ENCODE measurements at places on chromosomes 1 and 21. TPM values are rescaled to one million over a fixed set of nuclear protein-coding genes. Genes with fewer than 3 reads are reported as not detected.

DNA sequence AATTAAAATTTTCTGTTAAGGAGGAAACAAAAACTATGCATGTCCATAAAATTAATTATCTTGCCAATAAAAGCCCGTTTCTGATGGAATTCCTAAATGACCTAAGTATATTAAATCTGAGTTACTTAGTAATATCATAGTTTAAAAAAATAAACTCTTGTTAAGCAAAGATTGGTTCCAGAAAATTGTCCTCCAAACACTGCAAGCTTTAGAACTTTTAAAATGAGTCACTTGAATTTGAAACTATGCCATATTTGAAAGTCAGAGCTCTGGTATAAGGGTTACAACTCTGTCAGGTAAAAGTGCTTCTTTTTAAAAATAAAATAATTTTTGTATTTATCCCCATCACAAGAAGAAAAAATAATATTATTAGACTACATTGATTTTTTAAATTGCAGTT lies 409.5 kb downstream of the PLPP3 start:
- H3K27me3 ChIP-seq, result no peaks in the 10 kb centered on the region
- DNase-seq, result no peak
- H3K36me3 ChIP-seq, result no peaks in the 10 kb centered on the region
- H3K4me1 ChIP-seq, result peaks cover 8% of the 10 kb centered on the region
- no peak overlapping the region for H3K27ac ChIP-seq

DNA sequence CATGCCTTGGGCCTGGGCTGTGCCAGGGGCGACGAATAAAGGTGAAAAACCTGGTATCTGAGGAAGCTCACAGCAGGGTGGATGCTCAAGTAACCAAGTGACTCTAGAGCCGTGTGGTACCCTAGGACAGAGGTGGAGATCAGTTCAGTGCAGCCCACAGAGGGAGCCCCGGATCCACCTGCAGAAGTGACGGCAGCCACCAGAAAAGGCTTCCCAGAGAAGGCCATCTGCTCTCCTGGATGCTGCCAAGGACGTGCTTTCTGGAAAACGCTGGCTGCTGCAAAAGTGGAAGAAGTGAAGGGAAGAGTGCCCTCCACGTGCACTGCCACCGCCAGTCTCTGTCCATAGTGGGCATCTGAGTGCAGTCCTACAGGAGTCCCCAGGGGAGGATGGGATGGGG lies 27.7 kb downstream of the TMCO4 start:
- no peak overlapping the region for H3K4me3 ChIP-seq
- peaks cover 42% of the 10 kb centered on the region for H3K36me3 ChIP-seq
- no peaks in the 10 kb centered on the region for H3K4me1 ChIP-seq
- no peak for DNase-seq
- H3K27ac ChIP-seq, result no peak overlapping the region
- no peaks in the 10 kb centered on the region for H3K27me3 ChIP-seq

DNA sequence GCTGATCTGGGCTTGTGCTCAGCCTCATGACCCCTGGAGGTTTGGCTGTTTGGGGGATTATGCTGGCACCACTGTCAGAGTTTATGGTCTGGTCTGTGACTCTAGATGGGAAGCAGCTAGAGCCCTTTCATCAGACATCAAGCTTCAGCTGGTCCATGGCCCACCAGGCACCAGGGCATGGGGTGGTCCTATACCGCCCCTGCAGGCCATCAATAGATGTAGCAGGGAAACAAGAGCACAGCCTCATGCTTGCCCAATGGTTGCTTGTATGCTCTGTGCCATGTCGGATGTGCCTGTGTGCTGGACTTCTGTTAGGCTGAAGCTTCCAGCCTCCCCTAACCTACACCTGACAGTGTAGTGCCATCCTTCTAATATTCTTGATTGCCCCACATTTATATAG lies 71.1 kb upstream of the CD34 start:
- no peak for DNase-seq
- H3K27ac ChIP-seq, result no peak overlapping the region
- no peaks in the 10 kb centered on the region for H3K36me3 ChIP-seq
- H3K27me3 ChIP-seq, result no peaks in the 10 kb centered on the region
- H3K4me3 ChIP-seq, result no peak overlapping the region

DNA sequence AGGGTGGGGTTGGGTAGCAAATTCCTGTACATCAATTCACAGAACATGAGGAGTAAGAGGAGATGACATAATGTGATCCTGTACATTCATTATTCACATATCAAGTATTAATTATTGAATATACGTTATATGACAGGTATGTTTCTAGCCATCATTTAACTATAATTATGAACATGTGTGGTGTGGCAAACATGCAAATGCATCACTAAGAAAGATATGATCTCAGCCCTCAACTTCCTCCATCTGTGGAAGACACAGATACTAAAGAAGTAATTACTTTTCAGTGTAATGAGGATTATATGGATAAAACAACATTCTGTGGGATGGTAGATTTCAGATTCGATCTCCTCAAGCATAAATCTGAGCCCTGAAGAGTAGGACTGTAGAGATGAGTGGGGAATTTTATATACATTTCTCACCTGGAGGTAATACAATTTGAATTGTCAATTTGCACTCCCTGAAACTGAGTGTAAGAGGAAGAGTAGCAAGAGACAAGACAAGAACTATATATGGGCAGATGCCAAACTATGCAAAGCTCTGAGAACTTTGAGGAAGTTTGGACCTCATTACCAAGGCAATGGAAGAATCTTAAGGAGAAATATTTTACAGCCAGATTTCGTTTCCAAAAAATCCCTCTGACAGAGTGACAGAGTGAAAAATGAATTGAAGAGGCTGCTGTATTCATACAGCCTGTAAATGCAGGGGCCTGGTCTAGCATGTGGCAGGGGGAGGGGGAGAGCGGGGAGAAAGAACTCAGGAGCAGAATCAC lies 275.5 kb downstream of the TPR start:
- peaks cover 19% of the 10 kb centered on the region for H3K4me1 ChIP-seq
- peaks cover 4% of the 10 kb centered on the region for H3K36me3 ChIP-seq
- H3K27me3 ChIP-seq, result no peaks in the 10 kb centered on the region
- H3K27ac ChIP-seq, result no peak overlapping the region
- no peak for DNase-seq

GRCh38 chr1:170707959-170708655 lies 44.2 kb downstream of the PRRX1 start:
- H3K27ac ChIP-seq, result peak overlapping the region; percentile 27
- no peaks in the 10 kb centered on the region for H3K27me3 ChIP-seq
- H3K4me1 ChIP-seq, result peaks cover 6% of the 10 kb centered on the region
- H3K4me3 ChIP-seq, result no peak overlapping the region
- no peaks in the 10 kb centered on the region for H3K36me3 ChIP-seq

DNA sequence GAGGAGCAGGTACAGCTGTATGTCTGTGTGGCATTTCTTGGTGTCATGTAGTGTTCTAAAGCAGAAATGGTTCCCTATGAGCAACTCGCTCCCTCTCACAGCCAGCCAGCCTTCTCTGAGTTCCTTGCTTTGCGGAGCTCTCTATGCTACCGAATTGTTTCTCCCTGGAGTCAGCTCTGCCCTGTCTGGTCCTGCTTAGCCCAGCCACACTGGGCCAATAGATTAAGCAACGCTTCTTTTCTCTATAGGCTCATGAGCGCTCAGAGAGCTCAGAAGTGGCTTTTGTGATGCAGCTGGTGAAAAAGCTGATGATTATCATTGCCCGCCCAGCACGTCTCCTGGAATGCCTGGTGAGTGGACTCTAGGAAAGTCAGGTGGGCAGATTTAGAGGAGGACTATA lies 113.1 kb downstream of the PIK3R3 start:
- H3K4me1 ChIP-seq, result peaks cover 43% of the 10 kb centered on the region
- H3K4me3 ChIP-seq, result no peak overlapping the region

DNA sequence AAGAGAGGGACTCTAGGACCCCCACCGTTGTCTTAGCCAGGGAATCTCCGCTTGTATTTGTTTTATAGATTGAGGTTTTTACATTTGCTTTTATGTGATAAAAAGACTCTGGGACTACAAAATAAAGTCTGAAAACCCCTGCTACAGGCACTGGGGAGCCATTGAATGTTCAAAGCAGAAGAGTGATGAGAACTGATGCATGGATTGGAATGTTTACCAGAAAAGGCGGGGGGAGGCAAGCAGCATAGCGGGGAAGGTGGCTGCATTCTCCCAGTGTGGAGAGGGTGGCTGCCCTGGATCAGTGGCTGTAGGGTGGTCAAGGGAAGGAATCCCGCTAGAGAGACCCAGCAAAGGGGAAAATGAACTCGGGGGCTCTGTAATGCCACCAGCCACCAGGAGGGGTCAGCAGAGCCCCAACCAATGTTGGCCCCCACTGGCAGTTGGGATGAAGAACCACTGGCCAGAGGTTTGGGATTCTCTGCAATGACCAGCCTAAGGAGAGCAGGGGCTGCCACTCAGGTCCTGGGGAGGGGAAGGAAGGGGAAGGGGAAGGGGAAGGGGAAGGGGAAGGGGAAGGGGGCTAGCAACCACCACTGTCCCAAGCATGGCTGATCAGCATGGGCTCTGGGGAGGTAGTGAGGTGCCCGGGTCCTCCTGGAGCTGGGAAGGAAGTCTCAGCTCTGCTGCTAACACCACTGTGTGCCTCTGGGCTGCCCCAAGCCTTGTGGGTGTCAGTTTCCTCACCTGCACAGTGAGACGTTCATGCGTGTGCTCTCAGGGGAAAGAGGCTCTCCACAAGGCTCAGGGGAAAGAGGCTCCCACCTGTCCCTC lies 19.2 kb upstream of the PEF1 start:
- H3K27ac ChIP-seq, result no peak overlapping the region
- no peak overlapping the region for H3K4me3 ChIP-seq
- no peaks in the 10 kb centered on the region for H3K27me3 ChIP-seq
- DNase-seq, result peak; percentile 58
- H3K36me3 ChIP-seq, result no peaks in the 10 kb centered on the region

DNA sequence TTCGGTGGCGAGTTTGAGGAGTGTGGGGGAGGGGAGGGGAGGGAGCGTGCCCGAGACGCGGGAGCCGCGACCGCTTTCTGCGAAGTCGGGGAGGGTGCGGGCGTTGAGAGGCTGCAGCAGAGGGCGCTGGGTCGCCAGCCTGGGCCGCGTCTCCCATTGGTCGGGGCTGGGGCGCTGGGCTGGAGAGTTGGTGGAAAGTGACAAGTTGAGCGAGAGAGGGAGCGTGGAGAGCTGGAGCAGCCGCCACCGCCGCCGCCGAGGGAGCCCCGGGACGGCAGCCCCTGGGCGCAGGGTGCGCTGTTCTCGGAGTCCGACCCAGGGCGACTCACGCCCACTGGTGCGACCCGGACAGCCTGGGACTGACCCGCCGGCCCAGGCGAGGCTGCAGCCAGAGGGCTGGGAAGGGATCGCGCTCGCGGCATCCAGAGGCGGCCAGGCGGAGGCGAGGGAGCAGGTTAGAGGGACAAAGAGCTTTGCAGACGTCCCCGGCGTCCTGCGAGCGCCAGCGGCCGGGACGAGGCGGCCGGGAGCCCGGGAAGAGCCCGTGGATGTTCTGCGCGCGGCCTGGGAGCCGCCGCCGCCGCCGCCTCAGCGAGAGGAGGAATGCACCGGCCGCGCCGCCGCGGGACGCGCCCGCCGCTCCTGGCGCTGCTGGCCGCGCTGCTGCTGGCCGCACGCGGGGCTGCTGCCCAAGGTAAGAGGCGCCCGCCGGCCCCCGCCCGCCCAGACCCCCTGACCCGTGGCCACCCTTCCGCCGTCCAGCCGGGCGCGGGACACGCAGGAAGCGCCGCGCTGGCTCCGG lies at the start of gene ROR1:
Gene ROR1 (plus strand): TSS at position 203 of the 802 bp plus-strand sequence.
- peak within 1 kb of the TSS; percentile 94 for H3K27ac ChIP-seq
- DNase-seq, result peak; percentile 89
- H3K36me3 ChIP-seq, result no peaks in the 10 kb centered on the region

- DNase-seq, result no peak
- no peaks in the 10 kb centered on the region for H3K27me3 ChIP-seq
- H3K4me1 ChIP-seq, result peaks cover 9% of the 10 kb centered on the region
- no peaks in the 10 kb centered on the region for H3K36me3 ChIP-seq
These were observed 92.3 kb downstream of the SGIP1 start for GRCh38 chr1:66626261-66626660.

- peak; percentile 37 for DNase-seq
- H3K27ac ChIP-seq, result peak overlapping the region; percentile 94
- H3K36me3 ChIP-seq, result no peaks in the 10 kb centered on the region
- peak overlapping the region; percentile 78 for H3K4me3 ChIP-seq
These were observed 495 bp downstream of the SYNC start for GRCh38 chr1:32701951-32702598.

GRCh38 chr1:86914601-86914997 lies at the start of gene HS2ST1:
HS2ST1 (plus strand) TSS chr1:86914635.
- peaks cover 55% of the 10 kb centered on the region for H3K4me1 ChIP-seq
- no peak for DNase-seq
- no peaks in the 10 kb centered on the region for H3K27me3 ChIP-seq
- H3K27ac ChIP-seq, result peak within 1 kb of the TSS; percentile 93
- peak within 1 kb of the TSS; percentile 88 for H3K4me3 ChIP-seq
- H3K36me3 ChIP-seq, result no peaks in the 10 kb centered on the region

DNA sequence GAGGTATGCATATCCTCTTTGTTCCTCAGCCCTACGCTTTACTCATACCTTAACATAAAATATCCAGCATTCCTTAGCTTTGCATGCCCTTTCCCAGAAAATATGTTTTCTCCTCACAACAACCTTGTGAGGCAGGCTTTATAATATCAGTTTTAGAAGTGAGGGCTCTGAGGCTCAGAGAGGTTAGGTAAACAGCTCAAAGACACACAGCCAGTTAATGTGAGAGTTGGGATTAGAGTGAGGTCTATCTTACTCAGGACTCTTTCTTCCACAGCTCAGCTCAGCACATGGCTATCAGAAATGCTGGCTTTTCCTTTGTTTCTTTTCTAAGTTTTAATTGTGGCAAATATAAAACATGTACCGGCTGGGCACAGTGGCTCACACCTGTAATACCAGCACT lies 27.9 kb downstream of the CSF1 start:
- H3K27me3 ChIP-seq, result no peaks in the 10 kb centered on the region
- H3K4me1 ChIP-seq, result peaks cover 14% of the 10 kb centered on the region
- H3K36me3 ChIP-seq, result no peaks in the 10 kb centered on the region
- no peak overlapping the region for H3K4me3 ChIP-seq
- H3K27ac ChIP-seq, result no peak overlapping the region

GRCh38 chr1:117321680-117322609 lies 45.3 kb upstream of the MAN1A2 start:
- H3K4me3 ChIP-seq, result peak overlapping the region; percentile 28
- peaks cover 21% of the 10 kb centered on the region for H3K4me1 ChIP-seq
- no peak for DNase-seq
- no peaks in the 10 kb centered on the region for H3K36me3 ChIP-seq
- H3K27me3 ChIP-seq, result no peaks in the 10 kb centered on the region
- peak overlapping the region; percentile 66 for H3K27ac ChIP-seq

- H3K27me3 ChIP-seq, result peaks cover 16% of the 10 kb centered on the region
- H3K36me3 ChIP-seq, result no peaks in the 10 kb centered on the region
- no peak for DNase-seq
These were observed 193.3 kb downstream of the AJAP1 start for GRCh38 chr1:4847711-4848110.

DNA sequence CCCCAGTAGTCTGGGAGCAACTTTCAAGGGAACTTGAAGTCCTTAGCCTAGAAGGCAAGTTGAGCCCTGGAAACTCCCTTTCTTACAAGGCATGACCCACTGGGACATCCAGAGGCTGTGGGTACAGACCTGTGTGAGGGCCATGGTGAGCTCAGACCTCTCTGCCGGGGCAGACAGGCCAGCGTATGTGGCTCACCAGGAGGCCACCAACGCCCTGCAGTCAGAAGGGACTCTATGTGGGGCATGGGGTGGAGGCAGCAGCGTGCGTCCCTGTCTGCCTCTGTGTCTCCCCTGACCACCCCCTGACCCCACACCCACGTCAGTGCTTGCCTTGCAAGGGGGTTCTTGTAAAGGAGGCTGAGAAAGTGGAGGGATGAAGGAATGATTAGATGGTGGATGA lies 10.8 kb downstream of the COQ8A start:
- no peak for DNase-seq
- no peak overlapping the region for H3K4me3 ChIP-seq
- H3K4me1 ChIP-seq, result peaks cover 79% of the 10 kb centered on the region
- no peaks in the 10 kb centered on the region for H3K27me3 ChIP-seq
- peaks cover 9% of the 10 kb centered on the region for H3K36me3 ChIP-seq

The PRAMEF14 gene
- total RNA-seq, result not detected

The KRTAP13-2 gene
- total RNA-seq, result not detected

The SH2D1B gene
- 0.11 TPM for total RNA-seq

The C1orf87 gene
- not detected for total RNA-seq

The CDC14A gene
- 2.4 TPM for total RNA-seq

The TMEM52 gene
- total RNA-seq, result 0.47 TPM

The SYCP1 gene
- not detected for total RNA-seq

The COA7 gene
- 18.5 TPM for total RNA-seq

All from left ventricle myocardium inferior (tissue), 1 donor.